ENCODE measurements at places on chromosomes 1 and 21.
A peak's percentile ranks its signal among the peaks of the same experiment; 100 is the strongest.

DNA sequence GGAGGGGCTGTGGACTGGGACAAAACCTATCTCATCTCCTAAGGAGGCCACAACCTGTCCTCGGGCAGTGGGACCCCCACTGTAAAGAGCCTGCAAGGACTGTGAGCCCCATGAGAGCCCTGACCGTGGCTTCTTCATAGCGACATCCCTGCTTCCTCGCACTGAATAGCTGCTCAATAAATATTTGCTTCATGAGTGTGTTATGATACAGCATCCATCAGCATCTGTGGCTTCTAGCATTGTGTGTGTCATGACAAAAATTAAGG lies 40.5 kb upstream of the CSF3R start:
- DNase-seq: no peak

- DNase-seq: no peak
Measured at GRCh38 chr1:160101717-160102522, 3.5 kb upstream of the IGSF8 start.

- no peak for DNase-seq
Measured at GRCh38 chr1:114108751-114109255, 44.9 kb downstream of the SYT6 start.

- no peak for DNase-seq
Measured at GRCh38 chr1:227725046-227725445, 10.1 kb downstream of the JMJD4 start.

- DNase-seq: no peak
Measured at GRCh38 chr1:225899044-225899925, 10.3 kb upstream of the LEFTY1 start.

GRCh38 chr1:228697207-228698016 lies 37.9 kb upstream of the RHOU start:
- DNase-seq: peak; percentile 56

GRCh38 chr1:112284796-112285195 lies 111.2 kb upstream of the CTTNBP2NL start:
- DNase-seq: no peak

DNA sequence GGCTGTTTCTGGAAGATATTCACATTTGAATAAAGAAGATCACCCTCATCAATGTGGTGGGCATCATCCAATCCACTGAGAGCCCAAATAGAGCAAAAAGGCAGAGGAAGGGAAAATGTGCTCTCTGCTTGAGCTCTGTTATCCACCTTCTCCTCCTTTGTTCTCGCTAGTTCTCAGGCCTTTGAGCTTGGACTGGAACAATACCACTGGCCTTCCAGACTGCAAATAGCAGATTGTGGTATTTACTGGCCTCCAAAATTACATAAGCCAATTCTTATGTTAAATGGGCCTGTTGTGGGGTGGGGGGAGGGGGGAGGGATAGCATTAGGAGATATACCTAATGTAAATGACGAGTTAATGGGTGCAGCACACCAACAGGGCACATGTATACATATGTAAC lies 219.3 kb downstream of the C1orf94 start:
- DNase-seq: no peak

GRCh38 chr1:64855557-64855956 lies 110.7 kb downstream of the RAVER2 start:
- DNase-seq: no peak

- no peak for DNase-seq
Measured at GRCh38 chr1:28297826-28298225, 31.0 kb upstream of the MED18 start.

DNA sequence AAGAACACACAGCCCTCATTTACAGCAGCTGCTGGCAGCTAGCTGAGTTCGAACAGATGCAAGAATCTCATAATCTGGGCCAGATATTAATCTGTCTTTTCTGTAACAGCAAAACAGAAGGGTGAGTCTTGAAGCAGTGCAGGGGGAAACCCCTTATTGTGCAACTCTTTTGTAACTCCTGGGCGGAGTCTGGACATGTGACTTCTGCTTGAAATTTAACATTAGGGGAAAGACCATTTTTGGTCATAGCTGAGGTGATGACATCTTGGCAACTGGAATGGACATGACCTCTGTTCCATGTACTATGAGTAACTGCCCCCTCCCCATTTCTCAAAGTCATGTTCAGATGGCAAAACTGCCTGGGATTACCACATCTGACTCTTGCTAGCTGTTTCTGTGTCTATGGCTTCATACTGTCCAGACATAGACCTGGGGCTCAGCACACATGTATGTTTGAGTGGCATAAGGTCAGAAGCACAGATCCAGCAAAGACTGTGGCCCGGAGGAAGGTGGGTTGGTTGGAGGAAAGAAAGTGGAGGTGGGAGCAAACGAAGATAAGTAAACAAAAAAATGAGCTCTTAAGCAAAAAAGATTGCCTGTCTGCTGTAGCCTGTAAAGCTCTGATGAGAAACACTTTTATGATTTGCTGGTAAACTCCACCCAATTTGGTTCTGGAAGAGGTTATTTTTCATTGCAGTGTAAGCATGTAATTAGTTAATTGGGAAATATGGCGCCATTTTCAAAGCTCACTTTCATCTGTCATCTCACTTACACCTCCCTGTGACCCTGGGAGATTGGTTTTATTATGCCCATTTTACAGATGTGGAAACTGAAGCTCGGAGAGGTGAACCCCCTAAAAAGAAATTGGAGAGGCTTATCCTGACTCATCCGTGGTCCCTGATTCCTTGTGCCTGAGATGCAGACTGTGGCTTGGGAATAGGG lies 26.1 kb downstream of the ETS2 start:
- DNase-seq: peak; percentile 82
